ENCODE measurements at places on chromosomes 3 and 15. TPM values are rescaled to one million over a fixed set of nuclear protein-coding genes. Genes with fewer than 3 reads are reported as not detected.

PLCH1 gene
- 0.36 TPM for total RNA-seq

- no peak for DNase-seq
Measured at GRCh38 chr3:130850044-130850797, 43.7 kb upstream of the ATP2C1 start.

DNA sequence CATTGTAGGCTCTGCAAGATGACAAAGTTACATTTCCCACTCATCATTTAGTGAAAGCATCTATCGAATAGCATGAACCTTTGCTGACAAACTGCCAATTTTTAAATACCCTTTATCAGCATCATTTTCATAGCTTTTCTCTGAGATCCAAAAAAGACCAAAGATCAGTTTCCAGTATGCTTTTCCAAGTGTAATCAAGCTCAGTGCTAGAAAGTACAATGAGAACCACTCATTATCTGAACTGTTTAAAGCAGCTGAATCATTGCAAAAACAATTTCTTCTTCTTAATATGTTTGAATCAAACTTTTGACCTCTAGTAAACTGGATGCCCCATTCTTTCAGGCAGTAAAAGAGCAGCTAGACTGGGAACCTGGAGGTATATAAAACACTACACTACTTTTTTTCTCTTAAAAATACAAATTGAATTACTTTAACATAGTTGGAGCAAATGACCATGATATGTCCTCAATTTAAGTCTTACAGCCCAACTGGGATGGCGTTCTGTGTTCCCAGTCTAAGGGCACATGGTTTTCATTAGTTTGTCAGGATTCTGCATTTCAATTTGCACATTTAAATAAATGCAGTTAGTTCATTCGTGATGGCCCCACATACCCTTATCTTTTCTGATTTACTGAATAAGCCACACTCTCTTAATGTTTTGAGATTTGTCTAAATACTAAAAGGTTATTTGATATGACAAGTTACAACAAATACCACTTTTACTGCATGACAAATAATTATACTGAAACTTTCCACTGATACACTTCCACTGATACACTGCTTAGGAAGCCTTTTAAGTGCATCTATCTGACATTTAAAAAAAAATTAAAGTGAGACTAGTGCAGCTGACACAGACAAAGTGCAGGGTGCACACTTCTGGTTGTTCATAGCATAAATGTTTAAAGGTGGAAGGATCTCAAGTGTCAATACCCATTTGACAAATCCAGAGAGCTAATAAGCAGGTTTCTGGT lies 146.0 kb upstream of the FRMD4B start:
- DNase-seq = no peak

CLSTN2 gene
- under 0.01 TPM for total RNA-seq

ROPN1 gene
- total RNA-seq = not detected

DNA sequence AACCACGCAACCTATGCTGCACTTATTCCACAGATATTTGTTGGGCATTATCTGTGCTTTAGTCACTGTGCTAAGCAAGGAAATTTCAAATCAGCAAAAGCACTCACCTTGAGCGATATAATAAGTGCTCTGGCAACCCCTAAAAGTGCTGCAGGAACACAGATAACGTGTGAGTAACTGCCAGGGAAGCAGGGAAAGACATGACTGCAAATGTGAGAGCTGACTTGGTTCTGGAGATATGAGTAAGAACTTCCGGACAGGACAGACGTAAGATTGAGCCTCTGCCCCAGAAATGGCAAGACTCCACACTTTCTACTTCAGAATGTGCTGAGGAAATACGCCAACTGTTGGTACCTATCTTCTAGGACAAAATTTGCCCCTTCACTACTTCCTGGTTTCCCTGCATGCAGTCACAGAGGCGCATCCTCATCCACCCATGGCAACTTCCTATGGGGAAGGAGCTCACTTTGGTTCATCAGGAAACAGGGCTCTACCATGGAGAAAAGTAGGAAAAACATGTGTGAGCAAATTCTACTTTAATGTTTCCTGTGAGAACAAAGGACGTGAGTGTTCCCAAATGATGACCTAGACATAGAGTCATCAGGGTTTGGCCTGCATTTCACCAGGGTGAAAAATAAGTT lies 41.7 kb downstream of the AQP9 start:
- DNase-seq = peak; percentile 82

DNA sequence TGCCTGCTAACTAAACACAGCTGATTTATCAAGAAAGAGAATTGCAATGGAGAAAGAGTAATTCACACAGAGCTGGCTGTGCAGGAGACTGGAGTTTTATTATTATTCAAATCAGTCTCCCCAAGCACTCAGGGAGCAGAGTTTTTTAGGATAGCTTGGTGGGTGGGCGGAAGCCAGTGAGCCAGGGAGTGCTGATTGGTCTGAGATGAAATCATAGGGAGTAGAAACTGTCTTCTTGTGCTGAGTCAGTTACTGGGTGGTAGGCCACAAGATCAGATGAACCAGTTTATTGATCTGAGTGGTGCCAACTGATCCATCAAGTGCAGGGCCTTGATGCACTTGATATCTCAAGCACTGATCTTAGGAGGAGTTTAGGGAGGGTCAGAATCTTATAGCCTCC lies 891.9 kb upstream of the CADM2 start:
- DNase-seq = no peak

GRCh38 chr15:73127302-73127936 lies 75.2 kb downstream of the NEO1 start:
- peak; percentile 15 for DNase-seq

IMPG2 gene
- 0.36 TPM for total RNA-seq

PPM1L gene
- 4.3 TPM for total RNA-seq

- DNase-seq = no peak
Measured at GRCh38 chr15:89398896-89399237, 64.2 kb upstream of the POLG start.

DNA sequence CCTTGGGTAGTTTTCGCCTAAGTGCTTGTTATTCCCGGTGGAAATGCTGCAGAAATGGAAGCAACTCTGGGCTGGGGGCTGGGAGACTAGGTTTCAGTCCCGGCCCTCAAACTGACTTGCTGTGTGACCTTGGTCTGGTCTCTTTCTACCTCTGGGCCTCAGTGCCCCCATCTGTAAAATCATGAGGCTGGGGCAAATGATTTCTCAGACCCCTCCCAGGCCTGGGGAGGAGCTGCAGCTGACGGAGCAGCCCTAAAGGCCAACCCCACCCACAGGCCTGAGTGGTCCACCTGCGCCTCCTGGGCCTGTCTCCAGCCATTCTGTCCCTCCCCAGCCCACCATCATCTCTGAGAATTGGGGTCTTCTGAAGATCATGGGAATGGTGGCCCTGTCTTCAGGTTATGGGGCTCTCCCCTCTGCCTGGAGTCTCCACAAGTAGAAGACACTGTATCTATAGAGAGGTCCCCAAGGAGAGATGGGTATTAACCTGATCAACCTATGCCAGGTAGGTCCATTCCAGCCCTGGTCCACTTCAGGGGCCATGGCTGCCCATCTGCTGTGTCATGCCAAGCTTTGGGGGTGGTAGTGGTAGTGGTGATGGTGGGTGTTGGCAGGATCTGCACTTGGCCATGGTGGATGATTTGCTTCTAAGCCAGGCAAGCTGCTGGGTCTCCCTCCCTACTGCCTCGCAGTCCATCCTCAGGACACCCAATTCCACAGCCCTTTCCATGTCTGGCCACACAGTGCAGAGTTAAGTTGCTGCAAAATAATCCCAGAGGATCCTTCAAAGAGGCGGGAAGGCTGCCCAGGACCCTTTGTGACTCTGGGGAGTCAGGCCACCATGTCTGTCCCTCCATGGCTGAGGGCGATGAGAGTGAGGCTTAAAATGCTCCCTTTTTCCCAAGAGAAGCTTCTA lies 46.0 kb downstream of the ITGA11 start:
- DNase-seq = no peak

GRCh38 chr3:23938688-23939087 lies 6.4 kb upstream of the NR1D2 start:
- no peak for DNase-seq

DNA sequence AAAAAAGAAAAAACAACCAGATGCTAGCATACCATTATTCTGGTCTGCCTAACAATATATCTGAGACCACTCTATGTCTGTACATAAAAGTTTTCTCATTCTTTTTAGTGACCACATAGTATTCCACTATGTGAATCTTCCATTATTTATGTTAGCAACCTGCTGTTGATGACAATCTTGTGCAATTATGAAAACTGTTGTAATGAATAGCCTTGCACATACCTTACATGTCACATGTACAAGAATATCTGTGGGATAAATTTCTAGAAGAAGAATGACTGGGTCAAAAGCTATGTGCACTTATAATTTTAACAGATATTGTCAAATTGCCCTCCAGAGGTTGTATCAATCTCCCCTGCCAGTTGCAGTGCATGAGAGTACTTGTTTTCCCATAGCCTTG lies 62.5 kb downstream of the ARHGAP31 start:
- no peak for DNase-seq

- DNase-seq = no peak
Measured at GRCh38 chr3:77186319-77186718, 146.4 kb downstream of the ROBO2 start.

- no peak for DNase-seq
Measured at GRCh38 chr15:65298731-65299130, 2.9 kb downstream of the RNU5A-1 start.

Measured in osteoblast (primary cell).